Glomerular endothelial cell (primary cell): ENCODE measurements at places on chromosomes 3 and 15. TPM values are rescaled to one million over a fixed set of nuclear protein-coding genes. Genes with fewer than 3 reads are reported as not detected.

DNA sequence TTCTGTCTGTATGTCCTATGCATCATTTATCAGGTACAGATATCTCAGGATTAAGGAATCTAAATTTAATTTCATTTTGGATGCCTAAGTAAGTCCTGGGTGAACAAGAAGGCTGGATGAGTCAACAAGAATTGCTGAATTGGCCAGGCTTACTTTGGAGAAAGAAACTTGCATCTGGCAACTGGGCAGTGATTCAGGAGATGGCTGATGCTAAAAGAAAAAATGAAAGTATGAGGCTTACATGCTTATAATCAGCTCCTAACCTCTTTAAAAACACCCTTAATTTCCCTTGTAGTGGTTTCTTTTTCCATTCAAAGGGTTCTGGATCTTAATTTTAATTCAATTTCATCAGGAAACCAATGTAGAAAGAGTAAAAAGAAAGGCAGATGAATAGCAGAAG is 228.8 kb upstream of the PEX5L start:
- DNase-seq, result no peak

GRCh38 chr3:148955544-148956346 is 35.6 kb upstream of the GYG1 start:
- DNase-seq, result peak; percentile 73

DNA sequence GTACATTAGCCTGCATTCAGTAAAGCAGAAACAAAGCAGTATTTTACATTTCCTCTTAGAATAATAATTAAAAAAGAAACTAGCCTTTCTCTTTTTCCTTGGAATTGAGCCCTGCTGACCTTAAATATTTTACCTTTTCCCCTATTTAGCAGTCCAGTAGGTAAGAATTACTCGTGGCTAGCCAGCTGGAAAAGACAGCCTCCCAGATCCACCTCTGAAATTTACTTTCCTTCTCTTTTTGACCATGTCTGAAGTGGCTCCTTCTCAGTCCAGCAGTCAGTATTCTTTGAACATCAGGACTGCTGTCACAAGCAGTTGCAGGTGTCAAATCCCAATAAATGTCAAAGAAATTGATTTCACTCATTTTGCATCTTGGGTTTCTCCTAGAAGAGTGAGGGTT is 311.5 kb upstream of the DCBLD2 start:
- no peak for DNase-seq

DNA sequence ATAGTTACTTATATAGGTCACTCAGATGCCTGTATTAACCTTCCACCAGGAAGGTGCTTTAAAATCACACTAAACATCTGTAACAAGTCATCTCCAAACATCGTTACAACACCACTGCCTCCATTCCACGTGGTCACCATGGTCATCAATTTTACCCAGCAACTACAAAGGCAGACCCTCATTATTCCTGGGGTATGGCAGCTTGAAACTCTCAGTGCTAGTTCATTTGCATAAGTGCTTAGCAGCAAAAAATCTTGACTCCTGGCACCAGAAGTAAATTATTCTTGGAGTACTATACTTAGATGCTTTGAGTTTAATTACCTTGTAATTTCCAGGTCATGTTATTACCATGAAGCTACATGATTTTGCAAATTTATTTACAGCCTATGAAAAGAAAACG is 250.6 kb downstream of the KBTBD8 start:
- DNase-seq, result no peak

The FETUB gene
- total RNA-seq, result not detected in 2 replicates

DNA sequence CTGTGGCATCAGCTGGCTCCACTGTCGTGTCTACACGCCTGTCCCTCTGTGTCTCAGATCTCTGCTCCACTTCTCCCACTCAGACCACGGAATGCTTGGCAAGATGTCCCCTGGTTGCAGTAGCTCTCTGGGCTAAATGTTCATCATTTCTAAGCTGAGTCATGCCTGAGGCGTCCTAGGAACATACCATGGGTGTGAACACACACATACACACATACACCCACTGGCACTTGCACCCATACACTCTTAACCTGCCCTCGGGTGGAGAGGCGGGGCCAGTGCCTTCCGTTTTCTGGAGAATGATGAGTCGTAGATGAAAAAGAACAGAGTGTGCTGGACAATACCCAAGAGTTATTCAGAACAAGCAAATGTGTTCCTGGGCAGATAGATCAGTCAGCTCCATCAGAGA is 72.4 kb downstream of the SENP2 start:
- peak; percentile 44 for DNase-seq
